Activated CD8-positive, alpha-beta memory T cell treated with anti-CD3 and anti-CD28 coated beads for 1 hour (primary cell): ENCODE measurements at places on chromosomes 6 and 20.
A peak's percentile ranks its signal among the peaks of the same experiment; 100 is the strongest.

- no peak for DNase-seq
Observed at GRCh38 chr6:38846844-38847243, 131.7 kb downstream of the DNAH8 start.

DNA sequence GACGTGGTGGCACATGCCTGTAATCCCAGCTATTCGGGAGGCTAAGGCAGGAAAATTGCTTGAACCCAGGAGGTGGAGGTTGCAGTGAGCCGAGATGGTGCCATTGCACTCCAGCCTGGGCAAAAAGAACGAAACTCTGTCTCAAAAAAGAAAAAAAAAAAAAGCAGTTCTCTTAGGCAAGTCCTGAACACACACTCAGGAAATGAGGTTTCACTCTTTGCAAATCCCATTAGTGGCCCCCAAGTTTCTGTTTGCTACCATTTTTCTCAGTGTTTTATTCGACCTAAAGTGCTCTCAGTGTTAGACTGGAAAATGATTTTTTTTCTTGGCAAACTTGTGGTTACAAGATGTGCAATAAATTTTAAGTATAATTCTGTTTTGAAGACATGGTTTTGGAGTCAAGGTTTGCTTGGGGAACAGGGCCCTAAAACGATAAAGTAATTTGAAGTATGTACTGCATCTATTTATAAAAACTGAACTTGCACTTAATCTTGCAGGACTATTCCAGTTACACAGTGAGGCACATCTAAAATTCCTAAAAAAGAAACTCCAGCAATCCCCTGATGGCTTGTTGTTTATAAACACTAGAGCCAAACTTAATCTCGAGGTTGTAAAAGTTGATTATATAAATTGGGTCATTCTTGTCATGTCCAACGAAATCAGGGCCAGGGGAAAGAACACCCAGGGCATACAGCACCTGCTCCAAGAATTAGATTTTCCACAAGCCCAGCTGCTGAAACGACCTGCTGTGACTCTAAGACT, 42.6 kb downstream of the MAP1LC3A start:
- DNase-seq = no peak

GRCh38 chr6:28709478-28710349, 184.0 kb downstream of the GPX5 start:
- DNase-seq = no peak

DNA sequence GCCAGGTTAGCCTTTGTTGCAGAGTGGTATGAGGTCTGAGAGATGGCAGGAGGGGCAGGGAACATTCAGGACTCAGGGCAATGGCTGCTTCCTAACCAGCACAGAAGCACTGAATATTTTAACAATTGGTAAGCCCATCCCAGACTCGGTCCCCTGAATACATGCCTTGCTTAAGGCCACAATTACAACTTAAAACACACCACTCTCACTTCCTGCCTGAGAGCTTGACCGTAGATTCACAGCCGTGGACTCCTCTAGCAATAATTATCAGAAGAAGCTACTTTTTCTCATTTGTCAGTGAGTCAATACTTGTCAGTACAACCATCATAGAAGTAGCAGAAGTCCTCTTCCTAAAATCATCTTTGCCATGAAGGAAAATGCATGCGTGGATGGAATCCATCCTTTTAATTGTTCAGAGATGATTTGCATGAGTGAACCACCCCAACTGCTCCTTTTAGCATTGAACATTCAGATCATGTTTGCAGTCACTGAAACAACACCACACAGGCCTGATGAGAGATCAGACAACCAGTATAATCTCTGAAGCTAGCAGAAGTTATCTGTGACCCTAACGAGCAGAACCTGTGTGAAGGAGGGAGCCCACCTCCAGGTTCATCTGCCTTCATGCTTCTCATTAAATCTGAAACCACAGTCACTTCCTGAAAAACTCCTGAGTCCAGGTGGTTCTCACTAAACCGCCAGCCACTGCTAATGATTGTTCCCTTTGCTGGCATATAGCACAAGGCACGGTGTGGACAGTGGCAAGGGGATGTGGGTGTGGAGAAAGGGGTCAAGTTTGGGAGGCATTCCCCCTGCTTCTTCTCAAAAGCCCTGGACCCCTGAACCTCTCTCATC, 333.9 kb upstream of the CNR1 start:
- DNase-seq = no peak

- DNase-seq = peak; percentile 40
Observed at GRCh38 chr6:12060780-12061609, 48.9 kb downstream of the HIVEP1 start.

DNA sequence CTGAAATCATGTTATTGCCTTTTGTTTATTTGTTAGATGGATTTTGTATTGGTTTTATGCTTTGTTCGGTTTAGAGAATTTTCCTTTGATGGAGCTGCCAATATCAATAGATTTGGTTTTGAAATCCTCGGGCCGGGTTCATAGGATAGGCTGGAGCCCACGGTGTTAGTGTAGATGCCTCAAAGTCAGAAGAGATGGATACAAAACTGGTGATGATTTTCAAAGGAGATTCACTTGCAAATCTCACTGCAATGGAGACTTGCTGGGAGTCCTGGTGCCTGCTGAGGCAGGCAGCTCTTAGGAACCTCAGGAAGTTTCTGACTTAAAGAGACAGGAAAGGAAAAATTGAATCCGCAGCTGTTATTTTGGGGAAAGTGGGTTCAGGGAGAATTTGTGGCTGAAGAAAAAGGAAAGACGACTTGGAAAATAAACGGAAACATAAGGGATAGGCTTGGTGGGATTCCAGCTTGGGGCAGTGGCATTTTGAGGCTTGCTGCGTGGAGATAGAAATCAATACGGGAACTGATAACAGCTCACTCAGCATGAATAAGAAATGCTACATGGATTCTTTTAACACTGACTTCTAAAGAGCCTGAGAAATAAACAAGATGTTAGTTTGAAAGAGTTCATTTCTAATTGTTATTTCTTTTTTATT, 241.6 kb downstream of the PHACTR1 start:
- no peak for DNase-seq

DNA sequence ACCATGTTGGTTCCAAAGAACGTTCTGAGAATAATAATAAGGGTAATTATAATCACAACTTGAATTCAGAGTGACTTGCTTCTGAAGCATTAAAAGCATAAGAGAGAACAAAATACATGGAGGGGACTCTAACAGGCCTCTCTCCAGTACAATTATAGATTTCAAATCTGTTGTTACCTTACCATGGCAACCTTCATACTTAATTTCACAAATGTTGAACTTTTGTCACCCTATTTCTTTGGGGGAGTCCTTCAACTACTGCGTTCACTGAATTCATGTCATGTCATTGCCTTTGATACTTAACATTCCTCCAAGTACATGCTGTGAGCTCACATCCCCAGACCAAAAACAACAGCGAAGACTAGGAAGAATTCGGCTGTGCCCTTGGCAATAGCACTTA, 104.0 kb downstream of the MKKS start:
- DNase-seq = no peak

DNA sequence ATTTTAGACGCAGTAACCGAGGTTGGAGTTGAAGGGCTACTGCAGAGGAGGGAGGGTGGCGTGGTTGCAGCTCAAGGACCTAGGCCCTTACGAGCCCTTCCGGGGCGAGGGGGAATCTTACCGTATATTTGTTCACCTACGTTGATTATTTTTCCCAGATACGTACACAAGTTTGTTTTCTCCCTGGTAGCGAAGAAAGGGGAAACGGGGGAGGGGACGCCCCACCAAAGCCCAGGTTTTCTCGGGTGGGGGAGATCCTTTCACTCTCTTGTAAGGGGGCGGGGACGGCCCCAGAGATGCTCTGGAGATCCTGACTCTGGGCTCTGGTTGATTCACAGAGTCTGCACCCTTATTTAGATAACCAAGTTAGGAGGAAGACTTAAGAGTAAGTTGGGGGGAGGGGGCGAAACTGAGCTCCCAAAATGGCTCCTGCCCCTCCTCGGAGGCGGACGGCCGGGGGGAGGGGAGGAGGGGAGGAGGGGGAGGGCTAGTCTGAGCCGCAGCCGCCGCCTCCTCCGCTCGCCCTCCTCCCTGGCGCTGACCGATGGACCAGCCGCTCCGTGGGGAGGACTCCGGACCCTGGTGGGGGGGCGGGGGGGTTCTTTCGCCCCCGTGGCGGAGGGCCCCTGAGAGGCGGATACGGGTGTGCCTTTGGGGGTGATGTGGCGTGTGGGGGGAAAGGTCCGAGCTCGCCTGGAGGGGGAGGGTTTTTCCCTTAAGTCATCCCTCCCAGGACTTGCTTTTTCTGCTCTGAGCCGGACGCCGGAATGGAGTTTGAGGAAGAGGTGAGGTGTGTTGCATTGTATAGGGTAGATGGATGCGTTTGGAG, 2.2 kb downstream of the BRD2 start:
- DNase-seq = no peak

GRCh38 chr6:90219209-90219985, 77.2 kb downstream of the BACH2 start:
- no peak for DNase-seq

GRCh38 chr20:34940081-34940481, 15.5 kb downstream of the GSS start:
- no peak for DNase-seq

DNA sequence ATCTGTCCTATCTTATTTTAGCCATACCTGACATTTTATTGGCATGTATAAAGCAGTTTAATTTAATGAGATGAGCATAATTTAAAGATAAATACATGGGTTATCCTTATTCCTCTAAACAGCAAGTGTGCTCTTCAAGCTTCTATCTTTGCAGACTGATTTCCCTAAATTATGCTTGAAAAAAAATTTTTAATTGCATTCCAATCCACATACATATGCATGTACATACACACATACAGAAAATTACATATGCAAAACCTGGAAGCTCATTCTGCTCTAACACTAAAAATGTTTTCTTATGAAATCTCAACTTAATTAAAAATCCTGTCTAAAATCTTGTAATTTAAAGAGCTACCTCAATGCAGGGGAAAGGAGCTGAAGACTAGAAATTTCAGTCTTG, 35.3 kb downstream of the FKBP1C start:
- no peak for DNase-seq

DNA sequence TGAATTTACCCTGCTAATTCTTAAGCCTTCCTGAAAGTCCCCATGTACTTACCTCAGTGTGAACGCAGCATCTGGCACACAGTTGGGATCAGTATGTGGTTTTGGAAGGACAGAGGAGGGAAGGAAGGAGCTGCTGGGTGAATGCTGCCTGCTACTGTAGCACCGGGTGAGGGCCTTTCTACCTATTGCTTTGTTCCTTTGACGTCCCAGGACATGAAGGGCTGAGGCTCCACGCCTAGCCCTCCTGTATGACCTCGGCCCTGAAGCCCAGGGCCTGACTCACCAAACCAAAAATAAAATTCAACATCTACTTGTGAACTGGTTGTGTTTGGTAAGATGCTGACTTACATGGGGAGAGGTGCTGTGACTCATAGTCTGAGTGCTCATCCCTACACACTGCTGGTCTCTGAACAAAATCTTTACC, 51.1 kb downstream of the ARID1B start:
- DNase-seq = no peak

DNA sequence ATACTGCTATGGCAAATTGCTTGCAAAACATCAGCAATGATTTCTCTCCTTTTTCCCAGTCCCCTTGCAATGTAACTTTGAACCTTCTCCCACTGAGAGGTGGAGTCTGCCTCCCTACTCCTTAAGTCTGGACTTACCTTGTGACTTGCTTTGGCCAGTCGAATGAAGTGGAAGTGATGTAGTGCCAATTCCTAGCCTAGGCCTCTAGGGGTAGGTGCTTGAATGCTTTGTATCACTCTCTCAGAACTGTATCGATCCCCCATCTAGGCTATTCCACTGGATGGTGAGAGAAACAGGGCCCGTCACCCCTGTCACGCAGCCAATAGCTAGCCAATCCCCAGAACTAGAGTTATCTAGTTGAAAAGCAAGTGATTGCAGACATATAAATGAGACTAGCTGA, 238.6 kb downstream of the BTBD3 start:
- no peak for DNase-seq

- no peak for DNase-seq
Observed at GRCh38 chr20:48892891-48893290, 28.6 kb upstream of the ARFGEF2 start.

GRCh38 chr6:5772408-5773120, 234.2 kb downstream of the NRN1 start:
- no peak for DNase-seq

GRCh38 chr6:40341726-40342125, 245.4 kb downstream of the LRFN2 start:
- DNase-seq = no peak

GRCh38 chr6:108737594-108738546, 110.4 kb upstream of the ARMC2 start:
- no peak for DNase-seq

DNA sequence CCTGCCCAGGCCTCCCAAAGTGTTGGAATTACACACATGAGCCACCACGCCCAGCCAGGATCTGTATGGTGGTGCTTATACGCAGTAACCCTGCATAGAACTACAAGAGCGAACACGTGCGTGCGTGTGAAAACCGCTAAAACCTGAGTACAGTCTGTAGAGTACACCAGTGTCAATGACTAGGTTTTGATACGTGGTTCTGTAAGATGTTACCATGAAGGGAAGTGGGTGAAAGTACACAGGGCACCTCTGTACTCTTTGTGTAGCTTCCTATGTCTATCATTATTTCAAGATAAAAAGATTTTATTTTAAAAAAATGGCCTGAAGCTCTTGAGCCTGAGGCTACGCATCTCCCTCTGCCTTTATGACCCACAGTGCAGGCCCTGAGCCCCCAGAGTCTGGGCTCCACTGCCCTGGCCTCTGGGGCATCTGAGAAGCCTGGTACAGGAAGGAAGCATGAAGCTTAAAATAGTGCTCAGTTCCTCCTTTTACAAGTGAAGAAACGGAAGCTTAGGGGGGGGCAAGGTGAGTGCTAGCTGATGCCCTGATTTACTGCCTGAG, 21.6 kb downstream of the LY86 start:
- DNase-seq = no peak

GRCh38 chr20:62787321-62787720, 9.0 kb upstream of the MRGBP start:
- no peak for DNase-seq

GRCh38 chr20:3714092-3714491, 1.7 kb upstream of the SIGLEC1 start:
- DNase-seq = no peak

DNA sequence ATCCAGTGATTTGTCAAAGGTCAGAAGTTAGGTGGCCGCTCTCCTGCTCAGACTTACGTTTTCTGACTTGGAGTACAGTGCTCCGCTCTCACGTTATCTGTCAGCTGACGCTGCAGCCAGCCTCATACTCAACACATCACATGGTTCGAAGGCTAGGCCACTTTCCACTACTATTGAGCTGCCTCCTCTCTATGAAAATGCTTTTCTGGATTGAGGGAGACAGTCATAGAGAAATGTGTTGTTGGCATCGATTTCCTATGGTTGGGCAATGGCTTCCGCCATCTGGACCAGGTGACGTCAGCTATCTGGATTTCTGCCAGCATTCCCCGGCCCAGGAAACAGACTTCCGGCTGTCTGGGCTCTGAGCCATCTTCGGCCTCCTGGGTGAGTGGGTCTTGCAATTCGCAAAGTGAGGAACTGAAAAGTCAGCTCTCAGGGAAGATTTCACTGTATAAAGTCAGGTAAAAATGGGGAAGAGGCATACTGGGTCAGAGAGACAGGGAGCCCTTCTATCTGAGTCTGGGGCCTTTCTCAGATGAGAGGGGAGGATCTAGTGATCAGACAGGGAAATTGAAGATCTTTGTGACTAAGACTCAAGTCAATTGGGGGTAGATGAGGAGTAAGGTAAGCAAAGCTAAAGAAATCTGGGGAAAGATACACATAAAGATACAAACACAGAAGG, 37.5 kb upstream of the IER3 start:
- no peak for DNase-seq

- DNase-seq = no peak
Observed at GRCh38 chr6:9236443-9236842, 801.1 kb upstream of the SLC35B3 start.
